ENCODE measurements at places on chromosomes 13 and 19.

- peak; percentile 12 for DNase-seq
Measured at GRCh38 chr13:37640499-37640898, 41.9 kb upstream of the POSTN start.

GRCh38 chr13:75986818-75987217 is 350.7 kb downstream of the LMO7 start:
- DNase-seq: no peak

GRCh38 chr13:61779456-61779855 is 363.8 kb upstream of the PCDH20 start:
- no peak for DNase-seq

- no peak for DNase-seq
Measured at GRCh38 chr13:39232401-39232980, 194.2 kb downstream of the NHLRC3 start.

DNA sequence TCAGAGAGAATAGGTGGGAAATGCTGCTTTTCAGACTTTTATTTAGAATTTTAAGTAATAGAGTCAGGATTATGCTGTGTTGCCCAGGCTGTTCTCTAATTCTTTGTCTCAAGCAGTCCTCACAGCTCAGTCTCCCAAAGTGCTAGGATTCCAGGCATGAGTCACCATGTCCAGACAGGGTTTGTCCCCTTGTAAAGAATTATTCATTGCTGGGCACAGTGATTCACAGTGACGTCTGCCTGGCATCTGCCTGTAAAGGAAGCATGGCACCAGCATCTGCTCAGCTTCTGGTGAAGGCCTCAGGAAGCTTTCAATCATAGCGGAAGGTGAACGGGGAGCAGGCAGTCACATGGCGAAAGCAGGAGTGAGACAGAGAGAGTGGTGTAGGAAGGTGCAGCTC is 17.7 kb downstream of the ZNF763 start:
- peak; percentile 6 for DNase-seq

DNA sequence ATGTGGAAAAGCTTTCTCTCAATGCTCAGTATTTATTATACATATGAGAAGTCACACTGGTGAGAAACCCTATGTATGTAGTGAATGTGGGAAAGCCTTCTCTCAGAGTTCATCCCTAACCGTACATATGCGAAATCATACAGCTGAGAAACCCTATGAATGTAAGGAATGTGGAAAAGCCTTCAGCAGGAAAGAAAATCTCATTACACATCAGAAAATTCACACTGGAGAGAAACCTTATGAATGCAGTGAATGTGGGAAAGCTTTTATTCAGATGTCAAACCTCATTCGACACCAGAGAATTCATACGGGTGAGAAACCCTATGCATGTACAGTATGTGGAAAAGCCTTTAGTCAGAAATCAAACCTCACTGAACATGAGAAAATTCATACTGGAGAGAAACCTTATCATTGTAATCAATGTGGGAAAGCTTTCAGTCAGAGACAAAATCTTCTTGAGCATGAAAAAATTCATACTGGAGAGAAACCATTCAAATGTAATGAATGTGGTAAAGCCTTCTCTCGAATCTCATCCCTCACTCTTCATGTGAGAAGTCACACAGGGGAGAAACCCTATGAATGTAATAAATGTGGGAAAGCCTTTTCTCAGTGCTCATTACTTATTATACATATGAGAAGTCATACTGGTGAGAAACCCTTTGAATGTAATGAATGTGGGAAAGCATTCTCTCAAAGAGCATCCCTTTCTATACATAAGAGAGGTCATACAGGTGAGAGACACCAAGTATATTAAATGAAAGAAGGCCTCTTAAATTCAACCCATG is 34.4 kb downstream of the ZNF568 start:
- no peak for DNase-seq

DNA sequence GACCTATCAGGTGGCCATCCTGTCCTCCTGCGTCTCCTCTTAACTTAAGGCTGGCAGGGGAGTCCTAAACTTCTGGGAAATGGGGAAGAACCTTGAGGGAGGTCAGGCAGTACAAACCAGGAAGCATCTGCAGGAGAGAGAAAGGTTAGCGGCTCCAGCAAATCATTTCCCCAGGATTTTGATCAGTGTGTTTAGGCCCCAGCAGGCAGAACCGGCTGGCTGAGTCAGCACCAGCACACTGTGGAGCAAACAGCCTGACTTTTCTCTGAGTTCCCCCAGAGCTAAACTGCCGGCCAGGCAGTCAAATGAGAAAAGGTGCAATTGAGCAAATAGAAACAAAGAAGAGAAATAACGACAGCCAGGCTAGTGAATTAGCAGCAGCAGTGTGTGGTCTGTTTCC is 46.7 kb upstream of the MEDAG start:
- no peak for DNase-seq

- DNase-seq: no peak
Measured at GRCh38 chr13:109779074-109779473, 7.3 kb downstream of the IRS2 start.
